Cortex of kidney (tissue), 1 donor: ENCODE measurements at places on chromosomes 1 and 21.

GRCh38 chr1:10733474-10734366, 62.7 kb downstream of the CASZ1 start:
- DNase-seq: no peak

DNA sequence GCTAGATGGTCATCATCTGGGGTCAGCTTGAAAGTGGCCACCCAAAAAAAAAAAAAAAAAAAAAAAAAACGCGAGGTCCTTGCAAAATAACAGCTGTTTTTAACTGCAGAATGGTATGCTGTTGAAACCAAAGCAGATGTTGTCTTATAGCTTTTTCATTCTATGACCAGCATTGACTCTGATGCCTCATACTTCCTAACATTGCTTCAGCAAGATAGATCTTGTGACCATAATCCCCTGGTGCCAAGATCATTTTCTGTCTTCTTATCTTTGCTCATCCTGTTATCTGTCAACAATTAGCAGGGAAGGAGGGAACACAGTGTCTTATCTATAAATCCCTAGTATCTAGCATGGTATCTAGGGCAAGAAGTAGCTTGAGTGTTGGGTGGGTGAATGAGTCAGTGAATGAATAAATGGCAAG, 181.5 kb downstream of the PLPP3 start:
- no peak for DNase-seq

DNA sequence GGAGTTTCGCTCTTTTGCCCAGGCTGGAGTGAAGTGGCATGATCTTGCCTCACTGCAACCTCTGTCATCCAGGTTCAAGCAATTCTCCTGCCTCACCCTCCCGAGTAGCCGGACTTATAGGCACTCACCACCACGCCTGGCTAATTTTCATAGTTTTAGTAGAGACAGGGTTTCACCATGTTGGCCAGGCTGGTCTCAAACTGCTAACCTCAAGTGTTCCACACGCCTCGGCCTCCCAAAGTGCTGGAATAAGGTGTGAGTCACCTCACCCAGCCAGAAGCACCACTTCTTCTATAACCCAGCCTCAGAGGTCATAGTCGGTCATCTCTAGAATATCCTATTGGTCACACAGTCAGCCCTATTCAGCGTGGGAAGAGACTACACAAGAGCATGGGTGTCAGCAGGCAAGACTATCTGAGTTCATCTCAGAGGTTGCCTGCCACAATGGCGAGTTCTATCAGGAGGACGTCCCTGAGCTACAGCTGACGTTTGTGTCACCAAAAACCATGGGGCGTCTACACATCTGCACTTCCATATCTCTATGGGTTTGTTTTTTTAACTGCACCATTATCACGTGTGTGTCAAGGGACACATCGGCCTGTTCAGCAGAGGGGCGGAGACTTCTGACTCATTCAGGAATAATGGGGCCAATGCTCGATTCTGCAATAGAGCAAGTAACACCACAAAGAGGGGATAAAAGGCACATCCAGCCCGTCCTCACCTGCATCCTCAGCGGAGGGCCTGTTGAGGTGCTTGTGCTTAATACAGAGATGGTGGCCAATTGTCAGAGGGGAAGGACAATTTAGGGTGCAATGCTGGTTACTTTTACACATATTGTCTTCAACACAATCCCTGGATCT, 256.3 kb upstream of the IRF2BP2 start:
- DNase-seq: no peak

- DNase-seq: no peak
These were observed 62.1 kb upstream of the CD55 start for GRCh38 chr1:207259391-207259790.

DNA sequence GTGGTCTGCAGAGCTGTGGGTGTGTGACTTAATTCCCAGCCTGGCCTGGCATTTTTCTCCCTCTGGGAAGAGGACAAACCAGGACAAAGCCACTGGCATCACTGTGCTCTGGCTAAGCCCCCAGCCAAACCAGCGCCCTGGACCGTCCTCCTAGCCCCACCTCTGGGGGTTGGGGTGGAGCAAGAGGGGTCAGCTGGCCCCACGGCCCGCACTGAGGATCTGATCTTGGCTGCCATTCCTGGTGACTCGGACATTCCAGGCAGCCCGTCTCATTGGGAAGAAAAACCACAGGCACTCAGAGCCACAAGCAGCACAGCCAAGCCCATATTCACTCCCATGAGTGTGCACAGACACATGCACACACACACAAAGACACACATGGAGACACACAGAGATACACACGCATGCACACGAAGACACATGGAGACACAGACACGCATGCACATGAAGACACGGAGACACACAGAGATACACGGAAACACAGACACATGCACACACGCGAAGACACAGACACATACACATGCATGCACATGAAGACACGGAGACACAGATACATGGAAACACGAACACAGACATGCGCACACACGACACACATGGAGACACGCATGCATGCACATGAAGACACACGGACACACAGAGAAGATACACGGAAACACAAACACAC, 2.3 kb upstream of the MXRA8 start:
- DNase-seq: no peak

- no peak for DNase-seq
These were observed 147.1 kb upstream of the GRIK3 start for GRCh38 chr1:37181425-37181824.

- no peak for DNase-seq
These were observed 76.7 kb upstream of the KCNK2 start for GRCh38 chr1:215005656-215006345.

DNA sequence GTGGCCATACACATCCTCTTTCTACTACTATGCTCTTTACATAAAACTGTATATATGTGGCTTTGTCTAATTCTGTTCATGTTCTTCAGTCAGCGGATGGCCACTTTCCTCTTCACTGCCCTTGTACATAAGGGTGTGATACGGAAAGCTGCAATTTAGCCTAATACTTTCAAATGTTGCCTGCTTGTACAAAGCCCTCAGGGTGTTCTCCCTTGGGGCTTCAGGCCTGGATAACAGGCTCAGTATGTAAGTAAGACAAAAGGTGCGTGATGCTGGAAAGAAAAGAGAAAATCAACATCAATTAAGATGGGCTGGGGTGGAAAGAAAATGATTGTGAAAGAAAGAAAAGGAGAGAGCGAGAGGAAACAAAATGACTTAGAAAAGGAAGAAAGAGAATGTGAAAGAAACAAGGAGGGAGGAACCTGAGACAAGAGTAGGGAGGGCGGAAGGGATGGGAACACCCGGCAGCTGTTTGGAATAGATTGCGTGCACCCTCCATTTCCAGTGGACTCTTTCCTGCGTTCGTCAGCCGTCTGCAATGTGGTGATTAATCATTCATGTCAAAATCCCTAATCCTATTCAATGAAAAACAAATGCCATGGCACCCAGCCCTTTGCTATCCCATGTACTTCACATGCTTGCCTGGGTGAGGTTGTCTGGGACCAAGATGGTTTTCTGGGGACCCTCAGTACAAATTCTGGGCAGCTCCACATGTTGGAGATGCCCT, 553.6 kb downstream of the NUF2 start:
- no peak for DNase-seq
